ENCODE measurements at places on chromosomes 2 and 18.

DNA sequence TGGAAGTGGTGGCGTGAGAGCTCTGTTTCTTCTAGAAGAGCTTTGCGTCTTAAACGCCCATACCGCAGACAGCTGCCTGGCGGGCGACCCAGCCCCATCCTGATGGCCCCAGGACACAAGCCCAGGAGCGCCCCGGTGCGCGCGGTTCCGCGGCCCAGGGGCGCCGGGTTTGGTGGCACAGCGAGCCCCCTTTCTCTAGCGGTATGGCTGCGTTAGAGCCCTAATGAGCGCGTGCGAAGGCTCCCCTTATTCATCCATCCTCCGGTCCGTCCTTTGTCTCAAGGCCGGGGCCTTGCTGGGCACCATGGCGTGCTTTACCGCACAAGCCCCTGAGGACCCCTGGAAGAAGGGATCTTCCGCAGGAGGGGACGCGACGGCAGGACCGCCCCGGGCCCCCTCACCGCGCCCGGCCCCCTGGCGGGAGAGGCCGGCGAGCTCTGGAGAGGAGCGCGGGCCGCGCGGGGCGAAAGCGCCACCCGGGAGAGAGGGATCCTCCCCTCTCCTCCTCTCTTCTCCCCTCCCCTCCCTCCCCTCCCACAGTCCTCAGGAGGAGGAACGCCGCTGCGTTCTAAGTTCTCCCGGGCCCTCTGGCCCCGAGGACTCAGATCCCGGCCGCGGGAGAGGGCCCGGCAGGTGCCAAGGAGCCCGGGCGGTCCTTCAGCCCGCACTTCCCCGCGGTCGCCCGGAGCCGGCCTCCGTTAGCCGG, 626 bp upstream of the SLC1A4 start:
- no peak for DNase-seq

- DNase-seq, result no peak
Measured at GRCh38 chr2:203533676-203534591, 1.2 kb downstream of the RAPH1 start.

DNA sequence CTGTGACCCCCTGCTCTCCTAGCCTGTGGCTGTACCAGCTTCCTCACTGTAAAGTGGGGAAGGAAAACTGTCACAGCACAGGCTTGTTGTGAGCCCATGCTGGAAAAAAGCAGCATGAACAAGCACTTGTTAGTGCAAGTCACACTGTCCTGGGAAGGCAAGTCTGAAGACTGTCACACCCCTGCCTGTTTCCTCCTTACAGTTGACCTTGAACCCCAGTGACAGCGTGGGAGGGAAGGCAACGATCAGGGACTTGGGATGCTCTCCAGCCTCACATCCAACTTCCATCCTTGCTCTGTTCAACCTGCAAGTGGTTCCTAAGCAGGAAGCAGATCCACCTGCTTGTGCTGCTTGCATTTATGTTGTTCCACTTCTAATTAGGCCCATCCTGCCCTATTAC, 311.3 kb upstream of the KLHL29 start:
- DNase-seq, result no peak

GRCh38 chr2:240623531-240624010, 1.7 kb upstream of the GPR35 start:
- no peak for DNase-seq

DNA sequence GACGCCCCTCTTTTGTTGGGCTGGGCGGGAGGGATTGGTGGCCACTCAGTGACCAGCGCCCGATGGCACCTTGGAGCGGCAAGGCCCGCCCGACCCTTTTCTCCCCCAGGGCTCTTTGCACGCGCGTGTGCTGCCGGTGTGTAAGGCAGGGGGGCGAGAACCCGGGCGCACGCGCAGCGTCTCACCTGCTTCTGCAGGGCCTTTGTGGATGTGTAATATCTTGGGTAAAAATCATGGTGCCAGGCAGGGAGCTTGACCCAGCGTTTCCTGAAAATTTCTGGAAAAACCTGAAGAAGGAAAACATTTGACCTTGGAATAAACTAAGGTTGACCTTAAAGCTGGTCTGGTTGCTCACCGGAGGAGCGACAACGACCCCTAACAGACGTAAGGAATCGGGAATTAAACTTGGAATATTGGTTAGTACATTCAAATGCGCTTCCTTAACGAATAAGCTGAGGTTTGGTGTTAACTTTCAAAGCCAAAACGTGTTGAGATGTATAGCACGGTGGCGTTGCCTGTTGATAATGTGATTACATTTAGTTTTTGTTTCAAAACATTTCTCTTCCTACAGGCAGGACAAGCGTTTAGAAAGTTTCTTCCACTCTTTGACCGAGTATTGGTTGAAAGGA, 438 bp downstream of the HSPE1 start:
- no peak for DNase-seq

DNA sequence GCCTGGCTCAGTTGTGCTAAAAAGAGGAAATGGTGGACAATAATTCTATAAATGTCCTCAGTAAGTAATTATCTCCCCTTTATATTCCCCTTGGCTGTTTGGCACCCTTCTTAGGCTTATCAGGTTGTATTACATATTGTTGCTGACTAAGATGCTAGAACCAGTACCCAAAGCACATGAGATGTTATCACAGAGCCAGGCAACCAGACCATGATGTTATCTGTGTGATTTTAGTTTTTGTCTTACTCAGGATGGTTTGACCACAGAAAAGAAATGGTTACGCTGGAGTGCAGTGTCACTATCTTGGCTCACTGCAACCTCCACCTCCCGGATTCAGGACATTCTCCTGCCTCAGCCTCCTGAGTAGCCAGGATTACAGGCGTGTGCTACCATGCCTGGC, 15.2 kb downstream of the R3HDM1 start:
- DNase-seq, result no peak

DNA sequence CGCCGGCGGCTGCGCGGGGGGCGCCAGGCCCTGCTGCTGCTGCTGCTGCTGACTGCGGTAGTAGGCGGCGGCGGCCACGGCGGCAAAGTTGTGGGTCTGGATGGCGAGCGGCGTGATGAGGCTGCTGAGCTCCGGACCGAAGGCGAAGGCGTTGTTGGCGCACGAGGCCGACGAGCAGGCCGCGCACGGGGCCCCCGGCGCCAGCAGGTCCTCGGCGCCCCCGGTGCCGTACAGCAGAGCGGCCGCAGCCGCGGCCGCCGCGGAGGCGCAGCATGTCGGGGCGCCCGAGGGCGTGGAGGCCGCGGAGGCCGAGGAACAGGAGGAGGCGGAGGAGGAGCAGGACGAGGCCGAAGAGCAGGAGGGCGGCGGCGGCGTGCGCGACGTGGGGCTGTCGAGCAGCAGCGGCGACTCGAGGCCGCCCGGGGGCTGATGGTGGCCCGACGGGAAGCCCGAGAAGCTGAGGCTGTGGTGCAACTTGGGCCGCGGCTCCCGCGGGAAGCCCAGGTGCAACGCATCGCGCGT, 1.8 kb downstream of the ZFP36L2 start:
- no peak for DNase-seq

GRCh38 chr18:965921-966758, 61.5 kb downstream of the ADCYAP1 start:
- no peak for DNase-seq

- no peak for DNase-seq
Measured at GRCh38 chr2:106606652-106607051, 119.5 kb downstream of the CD8B2 start.

DNA sequence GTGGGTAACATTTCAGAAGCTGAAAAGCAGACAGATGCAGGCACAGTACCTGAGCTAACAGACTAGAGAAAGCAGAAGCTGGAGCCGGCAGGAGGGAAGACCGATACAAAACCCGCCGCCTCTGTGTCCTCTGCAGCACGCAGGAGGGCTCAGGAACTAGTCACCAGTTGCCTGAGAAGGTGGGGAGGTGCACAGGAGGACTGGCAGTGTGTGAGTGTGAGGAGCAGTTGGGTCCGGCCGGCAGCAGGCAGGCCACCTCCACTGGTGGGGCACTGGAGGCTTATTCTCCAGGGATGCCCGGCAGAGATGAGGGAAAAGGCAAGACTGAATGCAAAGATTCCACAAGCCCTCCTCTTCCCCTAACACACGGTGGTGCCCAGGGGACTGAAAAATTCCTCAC, 18.2 kb downstream of the ERCC3 start:
- DNase-seq, result no peak

- no peak for DNase-seq
Measured at GRCh38 chr2:186531257-186531775, 45.3 kb downstream of the ZC3H15 start.

All from cortex of kidney (tissue), 1 donor.